Peyer's patch (tissue), 4 donors: ENCODE measurements at places on chromosomes 11 and 22.
A peak's percentile ranks its signal among the peaks of the same experiment; 100 is the strongest.

- peaks cover 11% of the 10 kb centered on the region for H3K4me1 ChIP-seq
- no peak overlapping the region for H3K27ac ChIP-seq
- no peaks in the 10 kb centered on the region for H3K27me3 ChIP-seq
- H3K36me3 ChIP-seq: no peaks in the 10 kb centered on the region
Measured at GRCh38 chr22:41290262-41291221, 4.6 kb upstream of the RANGAP1 start.

DNA sequence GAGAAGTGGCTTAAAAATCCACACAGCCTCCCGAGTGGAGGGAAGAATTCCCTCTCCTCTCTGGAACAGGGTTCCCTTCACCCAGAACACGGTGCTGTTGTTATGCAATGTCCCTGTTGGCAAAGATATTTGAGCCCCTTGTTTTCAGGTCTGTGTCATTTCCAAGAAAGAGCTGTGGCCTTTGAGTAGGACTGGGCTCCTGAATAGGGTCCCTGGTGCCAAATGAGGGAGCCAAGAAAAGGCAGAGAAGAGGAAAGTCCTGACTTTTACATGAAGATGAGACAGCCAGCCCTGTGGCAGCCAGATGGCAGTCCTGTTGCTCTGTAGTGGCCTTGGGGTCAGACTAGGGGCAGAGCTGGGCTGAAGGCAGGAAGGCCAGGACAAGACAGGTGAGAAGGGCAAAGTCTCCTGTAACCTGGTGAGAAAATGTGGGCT is 51.2 kb upstream of the ELF5 start:
- no peak overlapping the region for H3K4me3 ChIP-seq
- H3K27me3 ChIP-seq: no peaks in the 10 kb centered on the region
- no peak for DNase-seq
- no peaks in the 10 kb centered on the region for H3K36me3 ChIP-seq
- H3K27ac ChIP-seq: no peak overlapping the region
- no peaks in the 10 kb centered on the region for H3K4me1 ChIP-seq

GRCh38 chr11:125494561-125494960 is 1.5 kb downstream of the FEZ1 start:
- peaks cover 12% of the 10 kb centered on the region for H3K4me1 ChIP-seq
- DNase-seq: no peak
- no peak overlapping the region for H3K4me3 ChIP-seq
- H3K27me3 ChIP-seq: no peaks in the 10 kb centered on the region

DNA sequence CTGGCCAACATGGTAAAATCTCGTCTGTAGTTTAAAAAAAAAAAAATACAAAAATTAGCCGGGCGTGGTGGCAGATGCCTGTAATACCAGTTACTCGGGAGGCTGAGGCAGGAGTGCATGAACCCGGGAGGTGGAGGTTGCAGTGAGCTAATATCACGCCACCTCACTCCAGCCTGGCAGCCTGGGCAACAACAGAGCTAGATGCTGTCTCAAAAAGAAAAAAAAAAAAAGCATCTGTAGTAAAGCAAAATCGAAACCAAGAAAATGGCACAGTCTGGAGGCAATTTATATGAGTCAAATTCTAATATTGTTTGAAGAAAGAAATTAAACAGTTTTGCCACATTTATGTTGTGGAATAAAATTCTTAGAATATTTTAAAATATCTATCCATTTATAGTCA is 365.0 kb upstream of the CHORDC1 start:
- no peak overlapping the region for H3K27ac ChIP-seq
- no peaks in the 10 kb centered on the region for H3K36me3 ChIP-seq
- no peaks in the 10 kb centered on the region for H3K27me3 ChIP-seq
- no peak overlapping the region for H3K4me3 ChIP-seq
- DNase-seq: no peak

GRCh38 chr22:50270666-50271394 is 650 bp upstream of the MAPK11 start:
- peaks cover 7% of the 10 kb centered on the region for H3K4me1 ChIP-seq
- peaks cover 15% of the 10 kb centered on the region for H3K36me3 ChIP-seq
- DNase-seq: peak; percentile 70
- no peaks in the 10 kb centered on the region for H3K27me3 ChIP-seq
- peak overlapping the region; percentile 55 for H3K4me3 ChIP-seq

DNA sequence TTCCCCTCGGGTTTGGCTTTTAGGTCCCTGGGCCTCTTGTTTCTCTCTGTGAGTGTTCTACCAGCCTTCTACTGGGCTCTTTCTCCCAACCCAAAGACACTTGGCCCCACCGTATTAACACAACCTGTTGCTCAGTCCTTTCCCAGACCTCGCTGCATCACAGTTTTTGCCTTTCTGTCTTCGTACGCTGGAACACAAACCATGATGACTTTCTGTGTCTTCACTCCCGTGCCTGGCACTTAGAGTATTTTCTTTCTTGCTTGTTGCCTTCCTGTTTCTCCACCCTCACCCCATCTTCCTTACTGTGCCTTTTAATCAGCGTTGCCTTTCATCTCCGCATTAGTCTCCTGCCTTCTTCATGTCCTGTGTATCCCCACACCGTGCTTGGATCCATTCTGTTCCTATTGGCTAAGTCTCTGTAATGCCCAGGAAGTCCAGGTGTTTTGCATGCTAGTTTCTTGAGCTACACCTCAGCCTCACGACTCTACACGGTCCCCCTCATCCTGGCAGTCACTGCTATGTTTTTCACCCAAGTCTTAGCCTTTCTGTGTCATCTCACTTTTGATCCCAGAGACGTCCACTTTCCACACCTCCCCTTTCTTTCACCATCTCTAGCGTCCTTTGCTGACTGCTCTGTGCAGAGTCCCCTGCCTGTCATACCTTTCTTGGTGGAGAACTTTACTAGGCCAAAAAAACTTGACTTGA is 1.6 kb downstream of the MARK2 start:
- H3K4me1 ChIP-seq: peaks cover 9% of the 10 kb centered on the region
- DNase-seq: no peak
- H3K4me3 ChIP-seq: peak overlapping the region; percentile 76
- peak overlapping the region; percentile 90 for H3K27ac ChIP-seq
- no peaks in the 10 kb centered on the region for H3K36me3 ChIP-seq
- no peaks in the 10 kb centered on the region for H3K27me3 ChIP-seq

- no peak overlapping the region for H3K27ac ChIP-seq
- no peak for DNase-seq
- H3K4me1 ChIP-seq: peaks cover 9% of the 10 kb centered on the region
- H3K27me3 ChIP-seq: no peaks in the 10 kb centered on the region
- H3K4me3 ChIP-seq: no peak overlapping the region
- peaks cover 64% of the 10 kb centered on the region for H3K36me3 ChIP-seq
Measured at GRCh38 chr22:39416319-39416718, 16.7 kb downstream of the TAB1 start.

- peaks cover 3% of the 10 kb centered on the region for H3K4me1 ChIP-seq
- no peak overlapping the region for H3K4me3 ChIP-seq
- no peaks in the 10 kb centered on the region for H3K27me3 ChIP-seq
Measured at GRCh38 chr11:46353698-46354097, 6.4 kb downstream of the DGKZ start.

DNA sequence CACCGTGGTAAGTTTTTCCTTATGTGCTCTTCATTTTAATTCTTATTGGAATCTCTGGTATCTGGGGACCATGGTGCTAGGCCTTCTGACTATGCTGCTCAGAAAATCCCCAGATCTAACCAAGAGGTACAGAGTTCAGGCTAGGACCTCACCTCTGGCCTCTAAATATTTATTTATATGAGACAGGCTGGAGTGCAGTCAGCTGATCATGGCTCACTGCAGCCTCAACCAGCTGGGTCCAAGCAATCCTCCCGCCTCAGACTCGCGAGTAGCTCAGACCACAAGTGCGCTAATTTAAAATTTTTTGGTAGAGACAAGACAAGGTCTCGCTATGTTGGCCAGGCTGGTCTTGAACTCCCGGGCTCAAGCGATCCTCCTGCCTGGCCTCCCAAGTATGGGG is 38.4 kb downstream of the PKNOX2 start:
- no peaks in the 10 kb centered on the region for H3K36me3 ChIP-seq
- H3K27me3 ChIP-seq: no peaks in the 10 kb centered on the region
- no peak overlapping the region for H3K27ac ChIP-seq
- H3K4me1 ChIP-seq: no peaks in the 10 kb centered on the region
- H3K4me3 ChIP-seq: no peak overlapping the region

DNA sequence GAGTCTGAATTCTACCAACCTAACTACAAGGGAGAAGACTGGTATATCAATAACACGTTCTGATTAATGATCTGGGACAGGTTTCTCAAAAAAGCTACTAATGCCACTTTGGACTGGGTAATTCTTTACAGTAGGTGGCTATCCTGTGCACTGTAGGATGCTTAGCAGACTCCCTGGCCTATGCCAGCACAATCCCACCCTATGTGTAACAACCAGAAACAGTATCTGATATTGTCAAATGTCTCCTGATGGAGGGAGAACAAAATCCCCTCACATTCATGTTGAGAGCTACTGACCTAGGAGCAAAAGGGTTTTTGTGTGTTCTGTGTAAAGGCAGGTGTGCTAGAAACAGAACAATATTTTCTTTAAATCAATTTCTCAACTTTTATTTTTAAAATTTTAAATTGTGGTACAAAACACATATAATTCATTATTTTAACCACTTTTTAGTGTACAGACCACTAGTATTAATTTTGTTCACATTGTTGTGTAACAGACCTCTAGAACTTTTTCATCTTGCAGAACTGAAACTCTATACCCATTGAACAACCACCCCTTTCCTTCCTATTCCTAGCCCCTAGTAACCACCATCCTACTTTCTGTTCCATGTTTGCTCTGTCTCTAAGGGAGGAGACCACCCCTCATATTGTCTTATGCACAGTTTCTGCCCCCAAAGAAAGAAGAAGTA is 2.1 kb upstream of the MS4A6A start:
- H3K27me3 ChIP-seq: no peaks in the 10 kb centered on the region
- H3K36me3 ChIP-seq: no peaks in the 10 kb centered on the region
- H3K27ac ChIP-seq: peak overlapping the region; percentile 41
- no peak overlapping the region for H3K4me3 ChIP-seq
- H3K4me1 ChIP-seq: no peaks in the 10 kb centered on the region

GRCh38 chr11:69921128-69922014 is 102.2 kb upstream of the FGF3 start:
- no peak overlapping the region for H3K4me3 ChIP-seq
- no peaks in the 10 kb centered on the region for H3K27me3 ChIP-seq
- no peak for DNase-seq

GRCh38 chr11:6611963-6612212 is 128 bp downstream of the TAF10 start:
- peak overlapping the region; percentile 94 for H3K27ac ChIP-seq
- H3K4me1 ChIP-seq: no peaks in the 10 kb centered on the region
- no peaks in the 10 kb centered on the region for H3K36me3 ChIP-seq
- H3K27me3 ChIP-seq: no peaks in the 10 kb centered on the region
- H3K4me3 ChIP-seq: peak overlapping the region; percentile 99

DNA sequence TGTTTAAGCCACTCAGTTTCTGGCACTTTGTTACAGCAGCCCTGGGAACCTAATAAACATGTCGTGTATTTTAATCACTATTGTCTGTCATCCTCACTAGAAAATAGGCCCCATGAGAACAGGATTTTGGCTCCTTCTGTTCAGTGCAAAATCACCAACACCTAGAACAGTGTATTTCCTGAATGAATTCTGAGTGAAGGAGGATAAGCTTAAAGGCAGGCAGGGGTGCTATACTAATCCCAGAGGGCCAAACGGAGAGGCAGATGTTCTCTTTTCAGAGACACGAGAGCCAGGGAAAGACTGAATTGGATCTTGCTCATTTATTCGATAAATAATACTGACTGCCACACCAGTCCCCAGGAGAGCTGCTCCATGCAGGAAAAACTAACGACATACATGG is 10.4 kb downstream of the SMCO4 start:
- H3K4me1 ChIP-seq: no peaks in the 10 kb centered on the region
- no peak overlapping the region for H3K27ac ChIP-seq
- DNase-seq: no peak
- H3K4me3 ChIP-seq: no peak overlapping the region
- no peaks in the 10 kb centered on the region for H3K27me3 ChIP-seq

GRCh38 chr22:35445933-35446332 is 46.0 kb downstream of the MCM5 start:
- H3K36me3 ChIP-seq: no peaks in the 10 kb centered on the region
- no peak for DNase-seq
- H3K4me1 ChIP-seq: no peaks in the 10 kb centered on the region
